ENCODE measurements at places on chromosomes 3 and 15. TPM values are rescaled to one million over a fixed set of nuclear protein-coding genes. Genes with fewer than 3 reads are reported as not detected.

DNA sequence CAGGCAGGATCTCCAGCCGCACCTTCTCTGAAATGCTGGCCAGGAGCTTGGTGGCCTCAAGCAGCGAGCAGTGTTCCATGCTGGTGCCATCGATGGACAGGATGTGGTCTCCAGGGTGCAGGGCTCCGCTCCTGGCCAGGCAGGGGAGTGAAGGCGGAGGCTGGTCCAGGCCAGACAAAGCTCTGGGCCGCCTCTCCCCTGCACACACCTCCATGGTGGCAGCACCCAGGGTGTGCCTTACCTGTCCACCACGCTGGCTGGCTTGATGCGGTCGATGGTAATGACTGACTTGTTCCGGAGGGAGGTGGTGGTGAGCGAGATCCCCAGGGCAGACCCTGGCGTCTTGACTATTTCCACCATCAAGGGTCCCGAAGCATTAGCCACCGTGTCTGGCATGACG lies 20.0 kb downstream of the GRIP2 start:
- no peak overlapping the region for H3K4me3 ChIP-seq
- peak; percentile 42 for DNase-seq
- H3K4me1 ChIP-seq: no peaks in the 10 kb centered on the region
- no peaks in the 10 kb centered on the region for H3K36me3 ChIP-seq

- H3K27me3 ChIP-seq: no peaks in the 10 kb centered on the region
- H3K36me3 ChIP-seq: no peaks in the 10 kb centered on the region
- H3K27ac ChIP-seq: peak overlapping the region; percentile 32
- no peak for DNase-seq
- H3K4me3 ChIP-seq: no peak overlapping the region
- H3K4me1 ChIP-seq: no peaks in the 10 kb centered on the region
Measured at GRCh38 chr3:151351648-151352047, 22.3 kb upstream of the P2RY13 start.

DNA sequence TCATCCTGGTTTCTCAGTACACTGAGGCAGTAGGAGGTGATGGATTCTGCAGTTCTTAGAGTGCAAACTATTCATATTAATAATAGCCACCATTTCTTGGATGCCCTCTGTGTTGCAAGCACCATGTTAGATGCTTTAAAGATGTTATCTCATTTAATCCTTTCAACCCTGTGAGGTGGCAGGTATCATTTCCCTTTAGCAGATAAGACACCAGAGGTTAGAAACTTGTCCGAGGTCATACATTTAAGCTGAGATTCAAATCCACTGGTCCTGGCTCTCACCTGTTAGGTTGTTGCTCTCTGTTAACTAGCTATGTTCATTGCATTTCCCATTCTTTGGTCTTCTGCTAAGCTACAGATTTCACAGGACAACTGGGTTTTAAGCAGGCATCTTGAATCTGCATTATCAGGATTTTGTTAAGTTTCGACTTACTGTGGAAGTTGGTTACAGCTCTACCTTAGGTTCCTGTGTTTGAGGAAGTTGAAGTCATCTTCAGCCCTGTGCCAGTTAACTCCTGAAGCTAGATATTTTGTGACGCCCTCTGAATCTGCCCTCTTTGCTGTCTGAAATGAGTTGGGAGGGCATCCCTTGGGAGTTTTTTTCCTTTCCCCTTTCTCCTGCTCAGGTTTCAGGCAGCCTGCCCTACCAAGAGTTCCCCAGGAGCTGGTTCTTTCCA lies 6.4 kb downstream of the PDE8A start:
- H3K4me3 ChIP-seq: no peak overlapping the region
- H3K36me3 ChIP-seq: no peaks in the 10 kb centered on the region
- peaks cover 36% of the 10 kb centered on the region for H3K4me1 ChIP-seq
- DNase-seq: no peak

GRCh38 chr3:164095279-164095678 lies 983.0 kb downstream of the SI start:
- H3K4me3 ChIP-seq: no peak overlapping the region
- no peaks in the 10 kb centered on the region for H3K4me1 ChIP-seq
- H3K36me3 ChIP-seq: no peaks in the 10 kb centered on the region
- no peaks in the 10 kb centered on the region for H3K27me3 ChIP-seq
- H3K27ac ChIP-seq: no peak overlapping the region

RPL39L gene
- 3.9 TPM for total RNA-seq
